ENCODE measurements at places on chromosomes 7 and 10.
A peak's percentile ranks its signal among the peaks of the same experiment; 100 is the strongest.

DNA sequence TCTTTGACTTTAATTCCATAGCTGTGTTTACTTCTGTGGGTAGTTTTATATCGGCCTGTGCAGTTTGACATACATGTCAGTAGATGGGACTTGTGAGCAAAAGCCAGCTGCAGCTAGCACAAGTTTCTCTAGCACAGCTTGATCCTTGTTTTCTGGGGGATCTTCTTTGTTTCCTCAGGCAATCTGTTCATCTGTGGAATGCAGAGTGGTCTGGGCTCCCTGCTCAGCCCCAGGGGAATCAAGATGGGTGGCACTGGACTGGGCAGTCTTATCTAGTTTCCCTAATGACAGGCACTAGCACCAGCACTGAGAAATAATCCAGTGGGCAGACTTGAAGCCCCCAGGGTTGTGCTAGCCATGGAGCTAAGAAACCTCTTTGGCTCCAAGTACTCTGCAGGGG is 40.8 kb downstream of the CYP2C19 start:
- no peak for DNase-seq

GRCh38 chr10:68900427-68901104 is 549 bp upstream of the DDX50 start:
- DNase-seq, result peak; percentile 20

- DNase-seq, result no peak
Measured at GRCh38 chr10:87752566-87752965, 65.5 kb downstream of the ATAD1 start.

- no peak for DNase-seq
Measured at GRCh38 chr10:101618871-101619270, 30.8 kb downstream of the DPCD start.

GRCh38 chr7:105346593-105347322 is 42.0 kb downstream of the SRPK2 start:
- no peak for DNase-seq

DNA sequence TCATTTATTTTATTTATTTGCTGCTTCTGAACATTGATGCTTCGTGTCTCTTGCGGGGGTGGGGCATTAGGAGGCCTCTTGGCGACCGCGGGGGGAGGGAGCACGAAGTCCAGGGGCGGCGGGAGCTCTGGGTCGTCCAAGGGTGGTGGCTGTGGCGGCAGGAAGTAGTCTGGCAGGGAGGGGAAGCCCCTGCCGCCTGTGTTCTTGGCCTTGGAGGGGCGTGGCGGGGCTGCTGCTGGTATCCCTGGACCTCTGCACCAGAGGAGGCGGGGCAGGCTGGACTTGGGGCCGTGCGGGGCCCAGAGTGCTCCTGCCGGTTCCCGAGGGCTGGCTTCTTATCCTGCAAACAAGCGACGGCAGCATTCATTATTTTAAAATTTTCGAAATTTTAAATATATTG is 70.5 kb upstream of the ABI1 start:
- DNase-seq, result no peak

DNA sequence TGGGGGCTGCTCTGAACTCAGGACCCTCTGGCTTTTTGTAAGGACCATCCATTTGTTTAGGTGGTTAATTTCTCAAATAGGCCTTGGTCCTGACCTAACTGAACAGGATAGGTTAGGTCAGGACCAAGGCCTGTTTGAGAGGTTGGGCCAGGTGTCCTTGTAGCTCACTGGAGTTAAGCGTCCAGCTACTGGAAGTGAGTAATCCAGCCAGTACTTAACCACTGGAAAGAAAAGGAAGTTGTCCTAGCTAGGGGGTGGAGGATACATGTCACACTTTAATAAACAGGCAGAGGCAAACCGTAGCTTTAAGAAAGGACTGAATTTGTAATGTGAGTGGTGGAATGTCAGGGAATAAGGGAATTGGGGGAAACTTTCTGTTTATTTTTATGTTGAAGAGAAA is 96.0 kb downstream of the GPR85 start:
- DNase-seq, result no peak
